ENCODE measurements at places on chromosomes 1 and 21.

DNA sequence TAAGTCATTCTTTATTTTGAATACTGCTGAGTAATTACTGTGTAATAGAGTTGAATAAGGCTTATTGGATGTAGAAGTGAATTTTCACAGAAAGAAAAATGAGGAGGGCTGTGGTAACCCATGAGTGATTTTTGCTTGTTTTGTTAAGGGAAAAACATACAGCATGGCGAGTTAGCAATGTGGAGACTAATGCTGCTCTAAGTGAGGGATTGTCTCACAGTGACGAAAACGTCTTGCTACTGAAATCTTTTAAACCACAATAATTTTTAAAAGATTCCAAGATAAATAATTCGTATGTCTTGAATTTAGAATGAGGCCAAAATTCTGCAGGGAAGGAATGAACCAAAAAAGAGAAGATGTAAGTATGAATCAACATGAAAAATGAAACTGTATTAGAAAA is 16.2 kb upstream of the PLA2G4A start:
- DNase-seq: no peak

GRCh38 chr1:188425687-188426086 is 1596.9 kb downstream of the PLA2G4A start:
- DNase-seq: no peak

- DNase-seq: no peak
These were observed 2.7 kb upstream of the CDC42BPA start for GRCh38 chr1:227321035-227321434.

DNA sequence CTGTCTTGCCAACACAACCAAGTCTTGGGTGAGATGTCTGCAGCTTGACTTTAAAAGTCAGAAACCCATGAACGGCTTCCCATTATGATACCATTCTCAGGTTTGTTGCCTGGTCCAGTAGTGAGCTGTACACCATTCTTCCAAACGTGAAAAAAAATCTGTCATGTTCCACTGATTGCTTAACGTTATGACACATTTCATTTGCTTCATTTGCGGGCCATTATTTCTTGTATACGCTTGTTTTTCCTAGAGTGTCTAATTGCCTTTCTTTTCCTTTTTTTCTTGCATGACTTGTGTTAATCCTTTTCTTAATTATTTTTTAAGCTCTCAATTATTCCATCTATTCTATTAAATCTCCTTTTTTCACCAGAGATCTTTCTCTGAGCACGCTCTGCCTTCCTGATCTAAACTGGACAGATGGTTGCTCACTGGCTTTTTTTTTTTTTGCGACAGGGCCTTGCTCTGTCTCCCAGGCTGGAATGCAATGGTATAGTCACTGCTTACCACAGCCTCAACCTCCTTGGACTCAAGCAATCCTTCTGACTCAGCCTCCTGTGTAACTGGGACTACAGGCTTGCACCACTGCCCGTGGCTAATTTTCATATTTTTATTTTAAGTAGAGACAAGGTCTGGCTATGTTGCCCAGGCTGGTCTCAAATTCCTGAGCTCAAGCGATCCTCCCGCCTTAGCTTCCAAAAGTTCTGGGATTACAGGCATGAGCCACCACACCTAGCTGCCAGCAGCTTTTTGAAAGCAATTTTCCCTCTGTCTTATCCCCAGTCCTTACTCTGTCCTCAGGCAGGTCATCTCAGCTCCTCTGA is 31.7 kb upstream of the CAMTA1 start:
- no peak for DNase-seq

DNA sequence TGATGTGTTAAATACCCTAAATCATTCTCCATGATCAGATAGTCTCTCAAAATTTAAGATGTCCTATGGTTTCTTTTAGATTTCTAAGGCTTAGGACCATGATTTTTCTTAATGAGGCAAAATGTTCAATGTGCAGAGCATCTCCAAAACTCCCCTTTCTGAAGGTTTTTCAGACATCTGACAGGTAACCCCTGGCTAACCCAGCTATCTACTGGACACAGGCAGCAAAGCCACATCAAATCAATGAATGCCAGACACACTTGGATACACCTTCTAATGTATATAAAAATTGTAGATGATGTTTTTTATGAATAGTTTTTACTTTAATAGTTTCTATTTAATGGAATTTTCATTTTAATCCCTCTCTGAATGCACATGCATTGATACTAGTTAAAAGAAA is 285.6 kb downstream of the GRIK1 start:
- DNase-seq: no peak

- DNase-seq: peak; percentile 43
These were observed 18.3 kb upstream of the ALPL start for GRCh38 chr1:21490774-21491487.

DNA sequence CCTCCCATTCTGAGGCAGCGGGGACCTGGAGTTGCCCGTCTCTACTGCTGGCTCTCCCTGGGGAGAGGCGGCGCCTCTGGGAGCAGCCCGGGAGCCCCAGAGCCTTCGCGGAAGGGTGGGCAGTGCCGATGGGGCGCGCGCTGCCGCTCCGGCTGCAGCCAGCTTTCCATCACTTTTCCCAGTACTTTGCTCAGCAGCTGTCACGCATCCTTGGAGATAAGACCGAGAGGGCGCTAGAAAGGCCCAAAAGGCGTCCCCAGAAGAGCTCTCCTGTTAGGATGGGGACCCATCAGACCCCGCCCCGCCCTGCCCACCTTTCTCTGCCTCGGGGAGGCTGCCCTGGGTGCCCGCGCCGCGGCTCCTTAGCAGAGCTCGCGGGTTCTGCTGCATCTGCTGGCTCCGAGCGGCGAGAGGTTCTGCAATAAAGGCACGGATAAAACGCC is 534 bp downstream of the KCNH1 start:
- DNase-seq: peak; percentile 84

DNA sequence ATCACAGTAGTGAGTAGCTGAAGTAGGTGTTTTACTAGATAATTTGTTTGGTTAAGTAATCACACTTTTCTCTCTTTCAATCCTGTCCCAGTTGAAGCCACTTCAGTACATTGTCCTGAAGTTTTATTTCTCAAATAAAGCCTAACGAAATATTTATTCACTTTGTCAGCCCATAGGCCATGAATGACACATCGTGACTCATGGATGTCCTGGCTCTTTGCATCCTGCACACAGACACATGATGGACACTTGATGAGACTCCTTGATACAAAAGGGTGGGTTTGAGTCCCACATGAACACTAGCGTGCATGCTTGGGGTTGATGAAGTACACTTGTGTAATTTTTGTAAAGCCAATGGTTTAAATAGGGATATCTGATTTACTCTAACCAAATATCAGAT is 22.7 kb upstream of the LAMC2 start:
- no peak for DNase-seq

DNA sequence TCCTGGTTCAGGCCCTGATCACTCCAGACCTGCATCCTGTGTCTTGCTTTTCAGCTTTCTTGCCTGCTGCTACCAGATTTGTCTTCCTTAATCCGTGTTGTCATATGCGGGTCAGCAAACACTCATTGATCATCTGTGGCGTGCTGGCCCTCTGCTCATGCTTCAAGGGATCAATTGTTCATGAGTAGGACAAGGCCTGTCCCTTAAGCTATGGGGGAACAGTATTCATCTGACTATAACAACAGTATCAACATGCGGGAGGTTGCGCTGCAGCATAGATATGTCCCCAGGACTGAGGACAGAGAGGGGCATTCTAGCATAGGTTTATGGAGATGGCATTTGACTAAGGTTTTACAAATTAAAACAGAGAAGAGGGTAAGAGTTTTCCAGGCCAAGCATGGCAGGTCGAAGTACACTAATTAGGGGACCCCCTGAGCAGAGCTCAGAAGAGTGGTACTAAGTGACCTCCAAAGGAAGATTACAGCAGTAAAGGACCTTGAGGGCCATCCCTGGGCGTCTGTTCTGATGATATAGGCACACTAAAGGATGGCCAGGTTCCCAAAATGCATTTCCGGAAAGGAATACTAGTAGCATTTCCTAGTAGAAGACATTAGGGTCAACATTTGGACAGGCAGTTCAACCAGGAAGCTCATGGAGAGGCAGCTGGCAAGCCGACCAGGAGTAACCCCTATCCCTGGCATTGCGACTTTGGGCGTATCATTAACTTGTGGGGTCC is 811 bp upstream of the ZNF672 start:
- no peak for DNase-seq

DNA sequence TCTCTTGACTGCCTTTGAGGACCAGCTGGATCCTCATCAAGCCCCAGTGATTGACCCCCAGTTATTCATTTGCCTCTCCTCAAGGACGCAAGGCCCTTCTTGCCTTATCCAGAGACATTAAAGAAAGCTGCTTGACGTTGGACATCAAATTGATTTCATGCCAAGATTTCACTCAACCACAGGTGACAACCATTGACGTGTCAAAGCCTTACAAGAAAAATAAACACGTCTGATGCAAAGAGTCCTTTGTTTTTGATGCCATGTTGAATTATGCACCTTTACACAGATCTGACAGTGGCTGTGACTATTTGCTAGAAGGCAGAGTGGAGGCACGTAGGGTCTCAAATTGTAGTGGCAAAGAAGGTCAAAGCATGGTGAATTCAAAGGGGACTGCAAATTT is 666.2 kb upstream of the CAMK1G start:
- DNase-seq: no peak

- no peak for DNase-seq
These were observed 114.8 kb upstream of the PTGFR start for GRCh38 chr1:78375996-78376395.

DNA sequence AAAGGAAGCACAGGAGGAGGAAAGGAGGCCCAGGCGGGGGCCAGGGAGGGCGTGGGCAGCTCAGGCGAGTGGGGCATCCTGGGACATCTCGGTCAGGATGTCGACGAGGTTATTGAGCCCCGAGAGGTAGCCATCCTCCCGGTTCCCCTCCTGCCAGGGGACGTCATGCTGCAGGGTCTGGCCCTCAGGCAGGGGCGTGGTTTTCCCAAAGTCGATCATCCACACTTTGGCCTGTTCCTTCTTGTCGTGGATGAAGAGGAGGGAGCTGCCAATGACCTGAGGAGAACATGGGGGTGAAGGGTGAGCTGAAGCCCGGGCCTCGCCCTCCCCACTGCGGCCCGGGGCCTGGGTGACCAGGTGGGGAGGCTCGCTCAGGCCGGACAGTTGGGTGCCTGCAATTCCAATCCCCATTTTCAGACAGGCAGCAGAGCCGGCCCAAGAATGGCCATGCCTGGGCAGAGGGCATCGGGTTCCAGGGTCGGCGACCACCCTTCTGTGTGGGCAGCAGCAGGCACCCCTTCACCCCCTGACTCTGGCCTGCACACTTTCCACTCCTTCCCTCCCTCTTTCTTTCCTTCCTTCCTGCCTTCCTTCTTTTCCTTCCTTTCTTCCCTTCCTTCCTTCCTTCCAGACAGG is 86.2 kb downstream of the STUM start:
- DNase-seq: no peak

DNA sequence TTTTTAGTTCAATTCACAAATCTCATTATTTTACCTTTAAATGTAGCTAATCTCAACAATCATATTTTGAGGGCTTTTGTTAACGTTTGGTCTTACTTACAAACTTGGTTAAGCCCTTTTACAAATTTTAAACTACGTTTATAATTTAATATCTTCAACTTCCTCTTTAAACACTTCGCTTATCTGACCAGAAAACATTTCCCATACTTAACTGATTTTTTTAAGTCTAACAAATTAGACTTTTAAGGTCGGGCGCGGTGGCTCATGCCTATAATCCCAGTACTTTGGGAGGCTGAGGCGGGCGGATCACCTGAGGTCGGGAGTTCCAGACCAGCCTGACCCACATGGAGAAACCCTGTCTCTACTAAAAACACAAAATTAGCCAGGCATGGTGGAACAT is 300.9 kb downstream of the LMX1A start:
- no peak for DNase-seq

GRCh38 chr1:43622471-43622870 is 27.5 kb upstream of the KDM4A start:
- no peak for DNase-seq

DNA sequence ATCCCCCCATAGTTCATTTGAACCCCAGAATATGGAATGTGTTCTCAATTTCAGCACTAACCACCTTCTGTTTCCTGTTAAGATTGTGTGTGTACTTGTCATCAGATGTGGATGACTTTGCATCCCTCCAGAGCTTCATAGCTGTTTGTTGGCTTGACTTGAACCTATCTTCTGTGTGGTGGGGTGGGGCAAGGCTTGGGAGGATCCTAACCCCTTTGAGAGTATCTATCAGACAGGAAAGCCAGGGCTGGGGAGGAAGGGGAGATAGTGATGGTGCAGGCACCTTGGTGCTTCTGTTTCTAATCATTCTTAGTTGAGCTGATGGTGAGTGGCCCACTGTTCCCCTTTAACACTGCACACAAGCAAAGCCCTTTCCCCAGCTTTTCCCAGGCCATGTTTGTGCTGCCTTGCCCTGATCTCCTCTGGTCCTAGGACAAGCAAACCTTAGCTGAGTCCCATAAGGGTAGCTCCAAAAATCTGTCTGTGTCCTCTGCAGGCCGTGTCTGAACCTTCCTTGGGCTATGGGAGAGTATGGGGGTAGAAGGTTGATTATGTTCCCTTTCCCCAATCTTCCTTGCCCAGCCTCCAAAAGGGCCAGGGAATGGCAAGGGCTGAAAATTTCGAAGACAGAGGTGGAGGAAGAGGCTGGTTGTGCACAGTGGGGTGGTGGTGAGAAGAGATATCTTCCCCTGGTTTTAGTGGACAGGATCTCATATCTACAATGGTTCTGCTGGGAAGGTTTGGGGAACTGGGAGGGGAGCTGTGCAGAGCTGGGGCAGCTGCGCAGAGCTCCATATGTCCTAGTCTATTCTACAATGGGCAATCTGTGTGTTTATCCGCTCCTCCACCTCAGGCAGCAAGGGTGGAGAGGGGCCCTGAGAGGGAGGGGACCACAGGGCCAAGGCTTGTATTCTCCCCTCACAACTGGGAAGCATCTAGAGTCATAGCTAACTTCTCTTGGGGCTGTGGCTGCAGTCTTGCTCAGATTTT is 1.4 kb downstream of the NHLH1 start:
- peak; percentile 57 for DNase-seq

- no peak for DNase-seq
These were observed 42.6 kb downstream of the UBE2G2 start for GRCh38 chr21:44758781-44759627.

- no peak for DNase-seq
These were observed 40.6 kb downstream of the GJA5 start for GRCh38 chr1:147719711-147720225.

- DNase-seq: no peak
These were observed 1.3 kb upstream of the OLIG2 start for GRCh38 chr21:33024201-33025103.

GRCh38 chr1:95384567-95384966 is 150.6 kb downstream of the RWDD3 start:
- DNase-seq: no peak

DNA sequence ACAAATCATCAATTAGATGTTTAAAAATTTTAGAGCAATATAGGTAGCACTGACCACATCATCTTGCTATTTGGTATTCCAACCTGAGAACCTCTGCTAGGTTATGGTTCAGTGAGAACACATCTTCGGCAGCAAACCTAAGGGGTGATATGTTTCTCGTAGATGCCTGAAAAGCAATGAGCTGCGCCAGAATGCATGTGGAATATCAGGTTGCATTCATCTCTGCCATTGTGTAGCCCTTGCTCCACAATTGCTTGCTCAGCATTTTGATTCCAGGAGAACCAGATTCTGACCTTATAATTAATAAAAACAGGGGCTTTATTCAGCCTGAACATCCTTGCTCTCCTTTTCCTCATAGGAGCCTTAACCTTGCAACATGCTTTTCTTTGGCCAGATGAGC is 408.1 kb downstream of the USH2A start:
- DNase-seq: no peak

- no peak for DNase-seq
These were observed 24.5 kb downstream of the SERBP1 start for GRCh38 chr1:67405473-67406245.
